ENCODE measurements at places on chromosomes 3 and 15. TPM values are rescaled to one million over a fixed set of nuclear protein-coding genes. Genes with fewer than 3 reads are reported as not detected.

Gene TMCO5A
- total RNA-seq, result not detected

- DNase-seq, result no peak
These were observed 9.5 kb downstream of the PRKCD start for GRCh38 chr3:53170325-53171063.

DNA sequence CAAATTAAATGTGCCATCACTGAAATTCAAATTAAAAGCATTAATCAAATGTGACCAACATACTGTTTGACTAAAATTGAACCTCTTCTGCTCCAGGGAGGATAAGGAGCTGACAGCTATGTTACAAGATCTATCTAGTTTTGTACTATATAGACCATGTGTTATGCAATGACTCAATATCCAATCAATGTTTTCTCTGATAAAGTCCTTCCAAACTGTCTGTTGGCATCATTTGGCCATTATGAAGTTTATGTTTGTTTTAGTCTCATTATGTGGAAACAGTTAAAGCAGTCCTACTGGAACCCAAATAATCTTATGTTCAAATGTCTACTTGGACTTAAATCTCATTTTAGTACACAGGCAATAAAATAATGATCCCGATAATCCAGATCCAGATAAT, 267.0 kb upstream of the THBS1 start:
- no peak for DNase-seq

DNA sequence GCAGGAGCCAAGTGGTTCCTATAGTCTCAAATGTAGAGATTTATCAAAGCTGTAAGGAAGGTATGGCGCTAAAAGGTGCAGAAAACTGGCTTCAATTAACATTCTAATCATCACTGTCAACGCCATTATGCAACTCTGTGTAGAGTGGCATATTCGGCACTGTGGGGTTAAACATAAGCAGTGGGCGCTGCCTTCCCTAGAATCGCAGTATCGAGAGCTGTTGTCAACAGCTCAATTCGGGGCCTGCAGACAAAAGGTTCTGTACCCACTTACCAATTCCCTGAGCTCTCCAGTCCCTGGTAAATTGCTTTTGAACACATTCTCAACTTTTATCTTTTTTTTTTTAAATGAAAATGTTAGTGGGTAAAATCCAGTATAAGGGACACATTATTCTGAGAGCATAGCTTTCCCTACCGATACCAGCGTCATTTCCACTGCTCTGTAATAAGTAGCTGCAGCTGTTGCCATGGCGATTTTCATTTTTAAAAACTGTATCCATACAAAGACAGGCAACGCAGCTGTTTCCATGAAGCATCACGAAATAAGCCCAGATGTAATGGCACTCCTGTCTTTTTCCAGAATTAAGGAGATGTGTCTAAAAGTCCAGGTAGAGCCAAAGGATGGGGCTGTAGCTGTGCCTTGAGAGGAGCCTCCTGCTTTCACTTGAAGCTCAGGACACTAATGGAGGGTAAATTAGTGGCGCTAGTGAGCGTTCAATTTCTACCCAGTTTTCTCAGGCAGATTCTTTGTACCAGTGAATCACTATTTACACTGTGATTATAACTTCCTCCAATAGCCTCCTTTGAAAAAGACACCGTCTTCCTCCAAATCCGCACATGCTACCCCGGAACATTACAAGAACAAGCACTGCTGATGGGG, 250.3 kb downstream of the SLC9A9 start:
- no peak for DNase-seq

DNA sequence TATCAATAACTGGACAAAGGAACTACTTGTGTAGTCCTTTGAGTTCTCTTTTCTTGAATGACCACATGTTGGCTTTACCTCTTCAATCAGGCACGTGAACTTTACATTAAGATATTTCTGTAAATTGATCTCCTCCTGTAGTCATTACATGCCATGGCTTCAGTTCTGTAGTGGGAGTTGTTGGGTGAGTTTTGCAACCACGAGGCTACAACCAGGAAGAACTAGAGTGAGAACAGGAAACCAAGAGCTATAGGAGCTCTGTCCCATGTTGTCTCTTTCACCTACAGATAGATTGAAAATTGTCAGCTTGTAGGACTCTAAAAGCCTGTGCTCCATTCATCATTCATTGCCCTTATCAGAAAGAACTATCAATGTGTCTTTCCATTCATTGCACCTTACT, 2.0 kb downstream of the RSRC1 start:
- DNase-seq, result no peak

GRCh38 chr3:4508048-4508981, 15.2 kb downstream of the ITPR1 start:
- DNase-seq, result no peak

All from activated T-cell treated with anti-CD3 and anti-CD28 coated beads, Interleukin-2, amount 50 U/mL, for 4 hours (primary cell).